ENCODE measurements at places on chromosomes 1 and 21.
A peak's percentile ranks its signal among the peaks of the same experiment; 100 is the strongest.

- DNase-seq = no peak
Observed at GRCh38 chr1:14682941-14683621, 84.6 kb downstream of the KAZN start.

- no peak for DNase-seq
Observed at GRCh38 chr1:240212556-240212955, 120.9 kb downstream of the FMN2 start.

DNA sequence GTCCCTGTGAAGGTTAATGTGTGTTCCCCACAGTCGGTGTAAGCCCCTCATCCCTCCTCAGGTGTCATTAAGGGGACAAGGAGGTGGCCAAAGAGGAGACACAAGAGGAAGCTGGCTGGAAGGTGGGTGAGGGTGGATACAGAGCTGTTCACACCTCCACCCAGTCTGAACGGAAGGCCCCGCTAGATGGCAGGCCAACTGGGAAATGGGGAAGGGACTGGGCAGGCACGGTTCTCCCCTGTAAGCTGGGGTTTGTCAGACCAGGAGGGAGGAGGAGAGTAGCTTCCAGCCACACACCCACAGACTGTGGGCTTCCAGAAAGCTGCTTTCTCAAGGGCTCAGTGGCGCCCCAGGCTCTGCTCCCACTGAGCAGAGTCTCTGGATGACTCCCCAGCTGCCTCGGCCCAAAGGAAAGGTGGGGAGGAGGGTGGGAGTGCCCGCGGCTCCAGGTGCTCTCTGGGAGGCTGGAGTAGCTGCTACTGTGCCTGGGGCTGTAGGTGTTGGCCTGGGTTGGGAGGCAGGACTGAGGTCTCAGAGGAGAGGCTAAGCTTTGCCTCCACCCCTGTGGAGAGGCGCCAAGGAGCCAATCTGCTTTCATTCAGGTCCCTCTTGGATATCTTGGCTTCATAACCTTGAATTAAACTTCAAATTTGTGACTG is 41.2 kb downstream of the PCP4 start:
- no peak for DNase-seq

- DNase-seq = peak; percentile 24
Observed at GRCh38 chr21:43921979-43922945, 57.2 kb downstream of the AGPAT3 start.

DNA sequence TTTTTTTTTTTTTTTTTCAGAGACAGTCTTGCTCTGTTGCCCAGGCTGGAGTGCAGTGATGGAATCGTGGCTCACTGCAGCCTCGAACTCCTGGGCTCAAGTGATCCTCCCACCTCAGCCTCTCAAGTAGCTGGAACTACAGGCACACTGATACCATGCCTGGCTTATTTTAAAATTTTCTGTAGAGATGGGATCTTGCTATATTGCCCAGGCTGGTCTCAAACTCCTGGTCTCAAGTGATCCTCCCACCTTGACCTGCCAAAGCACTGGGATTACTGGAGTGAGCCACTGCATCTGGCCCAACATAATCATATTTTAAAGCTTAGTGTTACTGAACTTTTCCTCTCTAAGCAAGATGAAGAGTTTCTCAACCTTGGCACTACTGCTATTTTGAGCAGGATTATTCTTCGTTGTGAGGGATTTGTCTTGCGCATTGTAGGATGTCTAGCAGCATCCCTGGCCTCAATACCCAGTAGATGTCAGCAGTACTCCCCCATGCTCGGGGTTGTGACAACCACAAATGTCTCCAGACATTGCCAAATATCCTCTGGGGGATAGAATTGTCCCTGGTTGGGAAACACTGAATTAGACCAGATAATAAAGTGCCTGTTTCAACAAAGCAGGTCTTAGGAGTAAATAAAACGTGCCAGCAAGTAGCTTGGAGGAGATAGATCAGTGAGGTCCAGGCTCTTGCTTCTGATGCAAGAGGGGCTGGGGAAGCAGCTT is 15.1 kb upstream of the THRAP3 start:
- no peak for DNase-seq

GRCh38 chr1:87149241-87150041 is 179.2 kb upstream of the LMO4 start:
- DNase-seq = no peak

- no peak for DNase-seq
Observed at GRCh38 chr1:109207467-109208103, 6.1 kb upstream of the SARS1 start.

GRCh38 chr21:30717105-30717504 is 1.5 kb downstream of the KRTAP21-3 start:
- DNase-seq = no peak

DNA sequence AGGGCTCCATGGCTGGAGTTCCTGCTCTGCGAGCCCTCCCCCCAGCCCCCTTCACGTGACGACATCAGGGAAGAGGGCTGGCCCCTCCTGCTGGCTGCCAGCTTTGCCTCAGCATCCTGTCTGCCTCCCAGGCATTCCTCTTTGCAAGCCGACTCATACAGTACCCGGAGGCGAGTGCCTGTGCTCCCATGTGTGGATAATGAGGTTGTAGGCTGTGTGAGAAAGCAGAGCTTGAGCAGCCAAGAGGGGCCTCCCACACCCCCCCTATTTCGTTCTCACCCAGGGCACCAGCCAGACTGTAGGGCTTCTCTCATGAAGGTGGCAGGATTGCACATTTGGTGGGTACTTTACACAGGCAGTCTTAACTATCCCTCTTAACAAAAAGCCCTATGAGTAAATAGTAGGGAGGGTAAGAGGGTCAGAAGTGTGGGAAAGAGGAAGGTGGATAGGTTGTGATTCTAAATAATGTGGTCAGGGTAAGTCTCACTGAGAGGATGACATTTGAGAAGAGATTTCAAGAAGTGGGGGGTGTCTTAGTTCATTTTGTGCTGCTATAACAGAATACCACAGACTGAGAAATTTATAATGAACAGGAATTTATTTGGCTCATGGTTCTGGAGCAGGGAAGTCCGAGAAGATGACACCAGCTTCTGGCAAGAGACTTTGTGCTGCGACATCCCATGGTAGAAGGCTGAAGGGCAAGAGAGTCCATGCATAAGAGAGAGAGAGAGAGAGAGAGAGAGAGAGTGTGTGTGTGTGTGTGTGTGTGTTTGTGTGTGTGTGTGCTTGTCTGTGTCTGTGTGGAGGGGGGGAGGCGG is 113.5 kb downstream of the OMA1 start:
- no peak for DNase-seq

DNA sequence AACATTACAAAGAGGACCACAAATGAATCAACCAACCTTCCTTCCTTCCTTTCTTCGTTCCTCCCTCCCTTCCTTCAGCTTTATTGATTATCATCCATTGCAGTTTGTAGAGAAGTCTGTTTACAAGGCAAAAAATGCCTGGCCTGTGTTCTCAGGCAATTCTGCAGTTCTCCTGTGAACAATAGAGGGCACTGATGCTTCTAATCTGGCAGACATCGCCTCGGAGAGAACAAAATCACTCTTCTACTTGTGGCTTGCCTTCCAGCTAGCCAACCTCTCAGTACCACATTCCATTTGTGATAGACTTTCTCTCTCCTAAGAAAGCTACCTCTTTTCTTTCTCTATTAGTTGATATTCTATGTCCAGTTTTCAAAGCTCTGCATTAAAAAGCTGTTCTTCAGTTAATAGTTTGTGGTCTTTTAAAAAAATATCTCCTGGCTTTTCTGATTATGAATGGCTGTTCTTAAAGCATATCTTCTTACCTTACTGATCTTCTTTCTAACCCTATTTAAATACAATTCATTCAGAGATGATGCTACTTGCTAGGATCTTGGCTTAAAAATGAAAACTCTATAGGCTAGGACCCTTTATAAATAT is 26.9 kb upstream of the ESRRG start:
- DNase-seq = no peak

DNA sequence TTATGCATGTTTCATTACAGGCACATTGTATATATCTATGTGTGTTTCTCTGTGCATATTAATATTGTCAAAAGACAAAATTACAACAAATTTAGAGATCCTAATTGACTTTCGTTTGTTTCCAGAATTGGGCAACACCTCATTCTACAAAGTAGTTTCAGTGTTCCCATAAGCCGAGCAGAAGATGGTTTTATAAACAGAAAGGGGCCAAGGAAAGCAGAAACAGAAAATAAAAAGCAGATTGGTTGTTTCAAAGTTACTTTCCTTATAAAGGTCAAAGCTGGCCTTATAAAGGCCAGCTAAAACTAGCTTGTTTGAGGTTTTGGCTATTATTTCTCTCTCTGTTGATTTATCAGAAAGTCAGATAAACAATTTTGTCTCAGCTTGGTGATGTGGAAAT is 116.2 kb upstream of the FGGY start:
- DNase-seq = no peak

GRCh38 chr1:8285103-8285502 is 32.8 kb upstream of the SLC45A1 start:
- DNase-seq = no peak
